ENCODE measurements at places on chromosomes 5 and 9.

GRCh38 chr9:76704593-76705204 is 59.5 kb upstream of the PCA3 start:
- DNase-seq: no peak

- no peak for DNase-seq
These were observed 139.5 kb upstream of the C9orf72 start for GRCh38 chr9:27712806-27713205.

- DNase-seq: no peak
These were observed 311.7 kb upstream of the HAPLN1 start for GRCh38 chr5:84032324-84032723.

- DNase-seq: no peak
These were observed 103.4 kb upstream of the GNA14 start for GRCh38 chr9:77751341-77752091.

DNA sequence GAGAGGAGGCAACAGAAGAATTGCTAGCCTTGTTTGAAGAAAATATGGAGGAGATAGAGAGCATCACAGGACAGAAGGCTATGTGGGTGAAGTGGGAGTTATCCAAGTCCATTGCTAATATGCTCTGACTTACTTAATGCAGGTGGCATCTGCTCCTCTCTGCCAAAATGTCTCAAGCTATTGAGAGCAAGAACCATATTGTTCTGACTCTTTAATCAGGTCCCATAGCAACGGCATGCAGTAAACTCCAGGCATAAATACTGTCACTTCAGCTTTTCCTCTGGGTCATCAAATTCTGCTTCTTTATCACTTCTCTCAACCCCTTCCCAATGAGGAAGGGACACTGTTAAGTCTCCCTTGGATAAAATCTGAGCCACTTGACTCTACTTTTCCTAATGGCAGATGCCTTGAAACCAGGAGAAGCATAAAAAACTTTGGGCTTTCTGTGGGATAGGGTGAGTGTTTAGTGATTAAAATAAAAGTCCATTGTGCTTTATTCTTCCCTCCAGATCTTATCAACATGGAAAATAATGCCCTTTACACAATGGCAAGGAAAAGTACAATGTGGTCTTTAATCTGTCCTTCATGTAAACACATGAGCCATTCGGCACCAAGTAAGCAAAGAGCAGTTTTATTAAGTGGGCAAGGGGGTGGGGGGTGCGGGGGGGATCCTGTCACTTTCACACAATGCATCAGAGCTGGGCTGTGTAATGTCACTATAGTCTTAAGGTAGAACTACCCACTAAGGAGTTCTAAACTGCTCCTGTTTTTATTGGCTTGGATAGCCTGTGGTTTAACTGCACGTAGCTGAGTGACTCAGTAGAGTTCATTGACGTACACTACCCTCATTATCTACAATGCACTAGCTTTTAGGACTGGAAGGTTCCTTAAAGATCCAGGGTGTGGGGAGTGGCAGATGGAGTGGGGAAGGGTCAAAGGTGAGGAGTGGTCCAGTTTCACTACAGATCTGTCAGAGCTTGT is 71.0 kb upstream of the TARS1 start:
- DNase-seq: no peak

DNA sequence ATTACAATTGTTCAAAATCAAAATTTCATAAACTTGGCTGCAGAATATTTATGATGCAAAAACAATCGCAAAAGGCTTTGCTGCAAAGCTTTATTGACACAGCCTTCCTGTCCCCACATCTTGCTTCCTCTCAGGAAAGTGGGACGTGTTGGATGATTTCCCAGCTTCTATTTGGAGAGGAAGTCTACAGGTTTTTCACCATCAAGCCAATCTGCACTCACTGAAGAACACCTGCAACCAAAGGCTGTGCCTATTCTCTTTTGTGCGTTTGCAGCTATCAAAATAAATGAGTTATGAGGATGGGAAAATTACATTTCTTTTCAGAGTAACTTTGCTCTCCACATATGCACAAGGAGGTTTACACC is 214.4 kb downstream of the PLK2 start:
- DNase-seq: no peak

DNA sequence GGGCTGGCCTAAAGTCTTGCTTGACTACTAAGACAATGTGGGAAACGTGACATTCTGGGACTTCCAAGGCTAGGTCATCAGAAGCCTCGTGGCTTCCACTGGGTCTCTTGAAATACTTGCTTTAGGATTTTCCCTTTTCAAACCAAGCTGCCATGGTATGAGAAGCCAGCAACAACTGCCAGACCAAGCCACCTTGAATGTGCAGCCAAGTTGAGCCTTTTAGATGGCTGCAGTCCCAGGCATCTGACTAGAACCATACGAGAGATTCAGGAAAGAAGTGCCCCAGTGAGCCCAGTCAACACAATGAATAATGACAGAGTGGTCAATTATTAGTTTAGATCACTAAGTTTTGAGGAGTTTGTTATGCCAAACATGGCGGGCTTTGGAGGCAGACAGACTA is 143.3 kb downstream of the SLF1 start:
- DNase-seq: no peak

GRCh38 chr5:167309941-167310517 is 981.4 kb upstream of the WWC1 start:
- DNase-seq: no peak

GRCh38 chr9:129442803-129443511 is 177.9 kb downstream of the C9orf50 start:
- no peak for DNase-seq

DNA sequence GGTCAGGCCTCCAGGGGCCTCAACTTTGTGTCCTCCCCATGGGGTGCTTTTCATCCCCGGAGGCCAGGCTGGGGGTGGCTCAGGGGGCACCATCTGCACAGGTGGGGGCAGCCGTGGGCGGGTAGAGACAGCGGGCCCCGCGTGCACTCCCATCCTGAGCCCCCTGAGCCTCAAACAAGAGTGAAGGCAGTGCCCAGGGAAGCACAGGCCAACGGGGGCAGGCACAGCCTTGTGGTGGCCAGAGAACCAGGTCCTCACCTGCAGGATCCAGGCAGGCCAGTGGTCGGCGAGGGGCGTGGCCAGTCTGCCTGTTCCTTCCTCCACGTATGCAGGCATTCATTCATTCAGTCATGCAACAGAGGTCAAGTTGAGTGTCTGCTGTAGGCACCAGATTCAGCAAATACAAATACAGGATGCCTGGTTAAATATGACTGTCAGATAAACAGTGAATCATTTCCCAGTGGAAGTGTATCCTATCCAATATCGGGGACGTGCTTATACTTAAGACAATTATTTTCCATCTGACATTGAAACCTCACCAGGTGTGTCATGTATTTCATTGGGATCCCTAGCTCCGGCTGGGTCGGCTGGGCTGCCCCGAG is 22.3 kb downstream of the KCNT1 start:
- no peak for DNase-seq

DNA sequence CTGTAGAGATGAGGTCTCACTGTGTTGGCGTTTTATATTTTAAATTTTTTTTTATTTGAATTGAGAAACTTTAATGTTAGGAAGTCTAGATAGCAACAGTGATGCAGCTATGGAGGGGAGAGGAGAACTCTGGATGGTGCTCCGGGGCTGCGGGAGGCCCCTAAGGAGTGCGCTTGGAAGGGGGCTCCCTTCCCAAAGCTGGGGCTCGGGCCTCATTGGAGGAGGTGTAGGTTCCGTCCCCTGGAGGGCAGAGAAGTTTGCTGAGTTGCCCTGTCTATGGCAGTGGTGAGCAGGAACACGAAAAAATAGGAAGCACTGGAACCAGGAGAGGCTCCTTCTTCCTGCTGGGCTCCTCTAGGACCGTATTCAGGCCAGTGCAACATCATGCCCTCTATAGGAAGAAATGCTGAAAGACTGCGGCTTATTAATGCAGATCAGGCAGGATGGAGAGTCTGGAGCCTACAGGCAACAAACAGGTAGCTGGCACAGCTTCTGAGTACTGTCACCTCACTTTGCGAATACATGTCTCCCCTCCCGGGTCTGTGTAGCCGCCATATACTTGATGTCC is 16.1 kb downstream of the AHRR start:
- DNase-seq: no peak

- no peak for DNase-seq
These were observed 9.5 kb downstream of the SHC3 start for GRCh38 chr9:89168901-89169813.

DNA sequence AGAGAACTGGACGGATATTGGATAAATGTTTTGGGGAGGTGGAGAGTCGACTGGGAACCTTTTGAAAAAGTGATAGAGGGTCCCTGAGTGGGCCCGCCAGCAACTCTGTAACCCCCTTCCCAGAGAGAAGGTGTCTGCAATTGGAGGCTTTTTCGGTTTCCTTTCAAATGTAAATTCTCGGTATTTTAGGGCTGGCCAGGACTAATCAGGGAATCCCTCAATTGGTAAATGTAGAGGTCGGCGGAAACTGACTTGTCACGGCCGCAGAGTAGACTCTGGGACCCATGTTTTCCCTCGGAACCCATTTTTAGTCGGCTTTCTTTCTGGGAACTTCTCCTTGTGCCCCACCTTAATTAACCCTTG is 524 bp downstream of the CCNB1 start:
- DNase-seq: no peak

- no peak for DNase-seq
These were observed 26.7 kb downstream of the RNF145 start for GRCh38 chr5:159182691-159183090.

DNA sequence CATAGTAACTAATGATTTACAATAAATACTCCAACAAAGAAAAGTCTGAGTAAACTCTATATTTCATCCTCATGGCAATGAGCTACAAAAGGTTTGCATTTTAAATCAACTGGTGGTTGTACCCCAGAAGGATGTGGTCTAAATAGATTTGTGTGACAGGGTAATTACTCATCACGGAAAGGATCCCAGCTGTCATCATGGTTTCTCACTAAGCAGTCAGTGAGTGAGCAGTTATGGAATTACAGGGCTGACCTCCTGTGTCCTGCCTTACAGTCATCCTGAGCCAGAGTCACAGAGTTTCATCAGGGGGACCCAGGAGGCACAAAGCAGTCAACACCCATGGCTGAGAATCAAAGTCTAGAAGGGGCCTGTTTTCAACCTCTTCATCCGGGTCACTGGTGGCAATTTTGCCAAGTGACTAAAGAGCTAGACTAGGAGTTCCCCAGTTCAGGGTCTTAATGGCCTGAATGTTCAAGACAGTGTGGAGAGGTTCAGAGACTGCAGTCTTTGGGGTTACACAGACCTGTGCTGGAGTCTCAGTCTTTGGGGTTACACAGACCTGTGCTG is 210.7 kb upstream of the SLC24A2 start:
- DNase-seq: peak; percentile 33

GRCh38 chr5:143147902-143148301 is 255.6 kb downstream of the NR3C1 start:
- no peak for DNase-seq

DNA sequence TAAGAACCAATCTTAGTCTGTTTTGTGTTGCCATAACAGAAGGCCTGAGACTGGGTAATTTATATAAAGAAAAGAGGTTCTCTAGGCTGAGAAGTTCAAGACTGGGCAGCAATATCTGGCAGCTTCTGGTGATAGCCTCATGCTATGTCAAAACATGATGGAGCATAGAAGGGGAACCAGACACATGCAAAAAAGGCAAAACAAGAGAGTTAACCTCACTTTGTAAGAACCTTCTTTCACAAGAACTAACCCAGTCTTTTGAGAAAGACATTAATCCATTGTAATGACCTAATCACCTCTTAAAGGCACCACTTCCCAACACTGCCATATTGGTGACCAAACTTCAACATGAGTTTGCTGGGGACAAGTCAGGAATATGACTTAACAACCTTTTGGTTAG is 37.3 kb downstream of the FSD1L start:
- DNase-seq: no peak

DNA sequence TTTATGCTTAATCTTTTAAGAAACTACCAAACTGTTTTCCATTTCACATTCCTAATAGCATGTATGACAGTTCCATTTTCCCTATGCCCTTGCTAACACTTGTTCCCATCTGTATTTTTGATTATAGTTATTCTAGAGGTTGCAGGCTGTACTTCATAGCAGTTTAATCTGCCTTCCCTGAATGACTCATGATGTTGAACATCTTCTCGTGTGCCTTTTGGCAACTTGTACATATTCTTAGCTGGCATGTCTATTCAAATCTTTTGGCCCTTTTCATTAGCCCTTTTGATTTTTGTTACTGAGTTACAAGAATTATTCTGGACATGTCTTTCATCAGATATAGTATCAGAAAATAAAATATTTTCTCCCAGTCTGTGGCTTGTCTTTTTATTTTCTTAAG is 320.3 kb downstream of the DIRAS2 start:
- DNase-seq: no peak

- DNase-seq: no peak
These were observed 444.8 kb downstream of the BNC2 start for GRCh38 chr9:16425562-16426231.

- no peak for DNase-seq
These were observed 313.5 kb upstream of the MSX2 start for GRCh38 chr5:174410716-174411478.

DNA sequence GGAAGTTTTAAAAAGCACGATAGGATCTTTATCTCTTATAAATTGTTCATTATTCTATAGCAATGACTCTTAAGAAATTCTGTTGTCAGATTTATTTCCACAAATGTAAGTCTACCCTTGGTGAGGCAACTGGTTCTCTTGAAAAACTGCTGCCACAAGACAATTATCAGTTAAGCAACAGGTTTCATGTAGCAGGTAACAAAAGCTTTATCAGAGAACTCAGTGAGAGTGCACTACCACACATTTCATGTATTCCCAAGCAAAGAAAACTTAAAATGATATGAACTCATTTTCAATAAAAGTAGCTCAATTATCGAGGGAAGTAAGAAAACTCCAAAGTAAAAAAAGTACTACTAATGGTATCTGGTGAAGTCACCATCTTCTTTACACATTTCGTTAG is 9.4 kb downstream of the NR6A1 start:
- DNase-seq: no peak

DNA sequence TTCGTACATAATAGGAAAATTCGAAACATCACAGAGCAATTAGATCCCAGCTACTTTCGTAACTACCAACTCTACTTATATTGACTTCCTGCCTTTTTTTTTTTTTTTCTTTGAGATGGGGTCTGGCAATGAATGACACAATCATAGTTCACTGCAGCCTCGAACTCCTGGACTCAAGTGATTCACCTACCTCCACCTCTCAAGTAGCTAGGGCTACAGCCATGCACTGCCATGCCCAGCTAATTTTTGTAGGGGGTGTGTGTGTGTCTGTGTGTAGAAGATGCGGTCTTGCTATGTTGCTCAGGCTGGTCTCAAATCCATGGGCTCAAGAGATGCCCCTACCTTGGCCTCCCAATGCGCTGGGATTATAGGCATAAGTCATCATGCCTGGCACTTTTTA is 5.8 kb upstream of the PAIP2 start:
- DNase-seq: no peak

GRCh38 chr5:100551183-100551582 is 16.0 kb downstream of the FAM174A start:
- no peak for DNase-seq

GRCh38 chr5:11289208-11289607 is 528.2 kb upstream of the DAP start:
- no peak for DNase-seq

GRCh38 chr5:78809444-78809843 is 160.9 kb upstream of the LHFPL2 start:
- no peak for DNase-seq

- DNase-seq: no peak
These were observed 804 bp downstream of the TTC39B start for GRCh38 chr9:15306068-15306756.

All from stimulated activated CD4-positive, alpha-beta T cell treated with anti-CD3 and anti-CD28 coated beads, Interleukin-4, amount 100 ng/mL, for 48 hours (primary cell).